ENCODE measurements at places on chromosomes 6 and 20. TPM values are rescaled to one million over a fixed set of nuclear protein-coding genes. Genes with fewer than 3 reads are reported as not detected.

- H3K36me3 ChIP-seq: peaks cover 68% of the 10 kb centered on the region
- no peaks in the 10 kb centered on the region for H3K4me1 ChIP-seq
- no peak overlapping the region for H3K4me3 ChIP-seq
- no peaks in the 10 kb centered on the region for H3K27me3 ChIP-seq
- no peak for DNase-seq
These were observed 25.1 kb downstream of the ZNFX1 start for GRCh38 chr20:49252556-49253350.

GRCh38 chr6:107531868-107532267 lies 42.0 kb downstream of the SOBP start:
- no peaks in the 10 kb centered on the region for H3K27me3 ChIP-seq
- no peaks in the 10 kb centered on the region for H3K36me3 ChIP-seq
- no peak for DNase-seq
- peaks cover 35% of the 10 kb centered on the region for H3K4me1 ChIP-seq
- H3K4me3 ChIP-seq: no peak overlapping the region

- H3K27me3 ChIP-seq: no peaks in the 10 kb centered on the region
- no peak overlapping the region for H3K4me3 ChIP-seq
- H3K36me3 ChIP-seq: no peaks in the 10 kb centered on the region
- H3K27ac ChIP-seq: no peak overlapping the region
These were observed 185.7 kb upstream of the FLRT3 start for GRCh38 chr20:14523090-14523489.

- H3K4me1 ChIP-seq: no peaks in the 10 kb centered on the region
- peak overlapping the region; percentile 98 for H3K27ac ChIP-seq
- no peaks in the 10 kb centered on the region for H3K27me3 ChIP-seq
- no peak for DNase-seq
These were observed 3.1 kb downstream of the STK38 start for GRCh38 chr6:36544228-36544627.

DNA sequence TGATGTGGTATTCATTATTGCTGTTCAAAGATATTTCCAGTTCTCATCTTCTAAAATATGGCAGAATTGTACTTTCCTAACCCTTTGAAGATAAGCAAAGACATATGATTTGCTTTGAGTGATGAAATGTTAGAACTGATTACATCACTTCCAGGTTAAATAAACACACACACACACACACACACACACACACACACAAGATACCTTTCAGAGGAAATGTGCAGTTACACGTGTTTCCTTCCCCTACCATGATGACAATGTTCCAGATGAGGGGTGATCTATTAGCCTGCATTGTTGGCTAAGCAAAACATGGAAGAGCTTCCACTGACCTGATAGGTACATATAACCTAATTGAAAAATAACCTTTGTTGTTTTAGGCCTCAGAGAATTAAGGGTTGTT lies 11.7 kb upstream of the FRK start:
- no peaks in the 10 kb centered on the region for H3K4me1 ChIP-seq
- H3K27me3 ChIP-seq: no peaks in the 10 kb centered on the region
- no peak overlapping the region for H3K4me3 ChIP-seq
- no peaks in the 10 kb centered on the region for H3K36me3 ChIP-seq
- no peak for DNase-seq

- no peak overlapping the region for H3K4me3 ChIP-seq
- peak; percentile 10 for DNase-seq
- no peak overlapping the region for H3K27ac ChIP-seq
- H3K27me3 ChIP-seq: no peaks in the 10 kb centered on the region
- no peaks in the 10 kb centered on the region for H3K36me3 ChIP-seq
These were observed 64.9 kb downstream of the SYTL3 start for GRCh38 chr6:158714706-158715105.

DNA sequence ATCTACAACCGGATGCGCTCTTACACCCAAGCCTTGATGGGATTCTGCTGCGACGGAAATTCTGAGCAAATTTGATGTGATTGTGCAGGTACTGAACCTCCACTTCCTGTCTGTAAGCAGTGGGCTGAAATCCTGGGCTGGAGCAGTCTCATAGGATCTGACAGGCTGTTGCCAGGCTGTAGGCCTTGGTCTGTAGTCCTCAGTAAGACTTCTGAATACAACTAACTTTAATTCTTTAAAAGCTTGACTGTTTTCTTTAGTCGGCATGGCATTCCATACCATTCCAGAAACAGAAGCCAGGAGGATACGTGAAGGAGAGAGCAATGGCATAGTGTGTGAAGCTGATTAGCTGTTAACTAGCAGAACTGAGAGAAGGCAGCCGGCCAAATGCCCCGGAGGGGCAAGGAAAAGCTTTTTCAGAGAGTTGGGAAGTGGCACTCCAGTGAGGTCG lies 68.3 kb downstream of the ADTRP start:
- H3K27ac ChIP-seq: no peak overlapping the region
- no peaks in the 10 kb centered on the region for H3K27me3 ChIP-seq
- DNase-seq: no peak
- H3K36me3 ChIP-seq: no peaks in the 10 kb centered on the region
- H3K4me1 ChIP-seq: peaks cover 7% of the 10 kb centered on the region
- no peak overlapping the region for H3K4me3 ChIP-seq

GRCh38 chr20:46063151-46063550 lies 26.6 kb downstream of the NCOA5 start:
- peaks cover 67% of the 10 kb centered on the region for H3K36me3 ChIP-seq
- H3K27ac ChIP-seq: no peak overlapping the region
- peak; percentile 36 for DNase-seq
- no peaks in the 10 kb centered on the region for H3K4me1 ChIP-seq
- H3K4me3 ChIP-seq: no peak overlapping the region
- H3K27me3 ChIP-seq: peaks cover 4% of the 10 kb centered on the region

DNA sequence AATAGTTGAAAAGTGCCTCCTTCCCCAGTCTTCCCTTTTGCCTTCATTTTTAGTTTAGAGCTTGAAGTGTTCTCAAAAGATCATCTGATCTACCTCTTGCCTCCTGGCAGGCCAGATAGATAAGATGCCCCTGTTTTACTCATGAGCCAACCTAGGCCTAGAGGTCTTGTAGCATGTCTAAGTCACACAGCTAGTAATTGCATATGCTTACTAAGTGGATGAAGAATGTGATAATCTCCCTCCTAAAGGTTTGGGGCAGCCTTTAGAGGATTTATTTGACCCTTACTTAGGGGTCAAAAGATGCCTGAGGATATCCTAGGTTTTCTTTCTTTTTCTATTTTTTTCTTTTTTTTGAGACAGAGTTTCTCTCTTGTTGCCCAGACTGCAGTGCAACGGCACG lies 2.1 kb downstream of the C6orf141 start:
- no peak for DNase-seq
- no peaks in the 10 kb centered on the region for H3K36me3 ChIP-seq
- H3K4me1 ChIP-seq: peaks cover 17% of the 10 kb centered on the region
- peaks cover 35% of the 10 kb centered on the region for H3K27me3 ChIP-seq
- H3K27ac ChIP-seq: no peak overlapping the region

DNA sequence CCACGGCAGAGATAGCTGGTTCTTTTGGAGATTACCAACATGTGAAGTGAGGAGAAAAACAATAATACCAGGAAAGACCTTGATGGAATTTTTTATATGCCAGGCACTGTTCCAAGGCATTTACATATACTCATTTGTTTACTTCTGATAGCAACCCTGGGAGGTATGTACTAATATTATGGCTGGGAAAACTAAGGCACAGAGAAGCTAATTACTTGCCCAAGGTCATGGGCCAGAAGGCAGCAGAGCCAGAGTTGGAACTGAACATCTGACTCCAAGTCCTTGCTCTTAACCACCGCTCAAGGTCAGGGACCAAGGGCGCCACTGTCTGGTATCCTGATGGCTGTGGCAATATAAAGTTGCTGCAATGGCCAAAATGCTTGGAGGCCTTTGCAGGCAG lies 97.0 kb upstream of the KCNG1 start:
- no peak overlapping the region for H3K27ac ChIP-seq
- peaks cover 56% of the 10 kb centered on the region for H3K4me1 ChIP-seq
- H3K36me3 ChIP-seq: no peaks in the 10 kb centered on the region
- no peak for DNase-seq
- peaks cover 3% of the 10 kb centered on the region for H3K27me3 ChIP-seq

DNA sequence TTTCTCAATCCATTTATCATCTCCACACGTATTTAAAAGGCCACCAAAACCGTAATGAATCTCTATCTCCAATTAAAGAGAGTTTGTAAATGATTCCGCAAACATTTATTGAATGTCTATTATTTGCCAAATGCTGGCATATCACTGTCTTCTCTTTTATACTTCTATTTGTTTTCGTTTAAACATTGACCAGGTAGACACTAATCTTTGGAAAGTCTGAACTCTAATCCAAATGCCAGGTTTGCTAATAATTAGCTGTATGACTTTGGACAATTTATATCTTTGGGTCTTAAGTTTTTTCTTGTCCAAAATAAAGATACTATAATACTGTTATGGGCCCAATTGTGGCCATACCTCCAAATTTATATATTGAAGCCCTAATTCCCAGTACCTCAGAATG lies 299.2 kb upstream of the TBX18 start:
- no peaks in the 10 kb centered on the region for H3K27me3 ChIP-seq
- no peaks in the 10 kb centered on the region for H3K4me1 ChIP-seq
- H3K27ac ChIP-seq: no peak overlapping the region
- no peak overlapping the region for H3K4me3 ChIP-seq
- DNase-seq: no peak
- no peaks in the 10 kb centered on the region for H3K36me3 ChIP-seq

GATA5 gene
- not detected for total RNA-seq

TFAP2D gene
- not detected for total RNA-seq

TTLL9 gene
- 1.1 TPM for total RNA-seq

IYD gene
- not detected for total RNA-seq

ARMH2 gene
- total RNA-seq: not detected

PDE7B gene
- total RNA-seq: 6.3 TPM
